Ascending aorta (tissue), 2 donors: ENCODE measurements at places on chromosomes 5 and 9. TPM values are rescaled to one million over a fixed set of nuclear protein-coding genes. Genes with fewer than 3 reads are reported as not detected.

DNA sequence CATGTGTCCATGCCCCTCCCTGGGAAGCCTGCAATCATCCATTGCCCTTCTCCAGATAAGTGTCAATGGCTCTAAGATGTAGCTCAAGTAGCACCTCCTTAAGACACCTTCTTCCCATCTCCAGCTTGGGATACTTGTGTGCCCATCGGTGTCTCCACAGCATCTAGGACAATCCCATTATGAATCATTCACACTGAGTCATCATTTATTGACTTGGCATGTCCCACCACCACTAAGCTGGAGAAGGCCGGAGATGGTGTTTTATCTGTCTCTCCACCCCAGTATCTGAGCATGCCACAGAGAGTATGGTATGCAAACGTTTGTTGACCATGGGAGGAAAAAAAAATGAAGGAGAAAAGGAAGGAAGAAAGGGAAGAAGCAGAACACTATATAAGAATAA lies 342.2 kb downstream of the TRIM32 start:
- H3K4me1 ChIP-seq, result no peaks in the 10 kb centered on the region
- DNase-seq, result no peak
- no peaks in the 10 kb centered on the region for H3K36me3 ChIP-seq
- no peaks in the 10 kb centered on the region for H3K27me3 ChIP-seq
- no peak overlapping the region for H3K27ac ChIP-seq

- peaks cover 3% of the 10 kb centered on the region for H3K4me1 ChIP-seq
- no peak overlapping the region for H3K27ac ChIP-seq
Observed at GRCh38 chr5:136001466-136001981, 27.3 kb upstream of the TGFBI start.

- H3K4me3 ChIP-seq, result no peak overlapping the region
- no peak for DNase-seq
- H3K36me3 ChIP-seq, result no peaks in the 10 kb centered on the region
- H3K27ac ChIP-seq, result no peak overlapping the region
- H3K27me3 ChIP-seq, result no peaks in the 10 kb centered on the region
- H3K4me1 ChIP-seq, result no peaks in the 10 kb centered on the region
Observed at GRCh38 chr9:121662359-121662758, 10.9 kb downstream of the DAB2IP start.

PTGER4 gene
- 48.3 TPM for total RNA-seq

DNA sequence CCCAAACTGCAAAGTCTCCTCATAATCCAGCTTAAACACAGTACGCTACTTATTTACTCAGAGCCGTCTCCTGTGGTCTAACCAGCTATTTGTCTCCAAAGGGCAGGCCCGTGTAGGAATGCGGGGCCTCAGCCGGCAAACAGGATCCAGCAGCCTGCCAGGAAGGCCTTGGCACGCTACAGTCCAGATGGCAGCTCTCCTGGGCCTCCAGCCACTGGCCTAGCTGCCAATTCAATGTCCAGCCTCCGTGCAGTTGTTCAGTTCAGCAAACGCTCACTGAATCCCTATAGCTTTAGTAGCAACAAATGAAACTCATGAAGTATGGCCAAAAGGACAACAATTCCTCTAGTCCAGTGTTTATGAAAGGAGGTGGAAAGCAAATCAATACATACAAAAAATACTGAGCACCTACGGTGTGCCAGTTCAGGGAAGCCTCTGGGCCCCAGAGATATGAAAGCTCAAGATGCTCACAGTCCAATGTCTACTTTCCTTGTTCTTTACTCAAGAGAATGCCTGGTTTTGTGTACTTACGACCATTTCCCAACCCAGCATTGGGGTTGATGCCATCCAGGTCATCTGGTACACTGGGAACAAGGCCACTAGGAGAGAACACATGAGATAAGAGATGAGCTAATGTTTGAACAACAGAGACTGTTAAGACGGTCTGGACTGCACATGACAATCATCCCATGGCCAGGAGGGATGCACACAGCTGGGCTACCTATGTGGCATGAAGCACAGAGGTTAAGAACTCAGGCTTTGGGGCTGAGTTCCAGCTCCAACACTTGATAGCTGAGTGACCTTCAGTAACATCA lies 8.3 kb downstream of the CDK5RAP2 start:
- no peak for DNase-seq
- H3K36me3 ChIP-seq, result peaks cover 33% of the 10 kb centered on the region
- H3K4me3 ChIP-seq, result peak overlapping the region; percentile 13
- no peaks in the 10 kb centered on the region for H3K27me3 ChIP-seq
- peaks cover 7% of the 10 kb centered on the region for H3K4me1 ChIP-seq

GRCh38 chr9:3359778-3360177 lies 166.0 kb downstream of the RFX3 start:
- H3K36me3 ChIP-seq, result no peaks in the 10 kb centered on the region
- DNase-seq, result no peak
- no peaks in the 10 kb centered on the region for H3K27me3 ChIP-seq
- no peaks in the 10 kb centered on the region for H3K4me1 ChIP-seq
- no peak overlapping the region for H3K4me3 ChIP-seq

GRCh38 chr5:144315026-144315425 lies 144.4 kb downstream of the KCTD16 start:
- no peak overlapping the region for H3K4me3 ChIP-seq
- no peaks in the 10 kb centered on the region for H3K4me1 ChIP-seq
- H3K36me3 ChIP-seq, result no peaks in the 10 kb centered on the region
- DNase-seq, result no peak
- no peak overlapping the region for H3K27ac ChIP-seq

LMBRD2 gene
- total RNA-seq, result 24.5 TPM

DMGDH gene
- total RNA-seq, result 0.75 TPM

DNA sequence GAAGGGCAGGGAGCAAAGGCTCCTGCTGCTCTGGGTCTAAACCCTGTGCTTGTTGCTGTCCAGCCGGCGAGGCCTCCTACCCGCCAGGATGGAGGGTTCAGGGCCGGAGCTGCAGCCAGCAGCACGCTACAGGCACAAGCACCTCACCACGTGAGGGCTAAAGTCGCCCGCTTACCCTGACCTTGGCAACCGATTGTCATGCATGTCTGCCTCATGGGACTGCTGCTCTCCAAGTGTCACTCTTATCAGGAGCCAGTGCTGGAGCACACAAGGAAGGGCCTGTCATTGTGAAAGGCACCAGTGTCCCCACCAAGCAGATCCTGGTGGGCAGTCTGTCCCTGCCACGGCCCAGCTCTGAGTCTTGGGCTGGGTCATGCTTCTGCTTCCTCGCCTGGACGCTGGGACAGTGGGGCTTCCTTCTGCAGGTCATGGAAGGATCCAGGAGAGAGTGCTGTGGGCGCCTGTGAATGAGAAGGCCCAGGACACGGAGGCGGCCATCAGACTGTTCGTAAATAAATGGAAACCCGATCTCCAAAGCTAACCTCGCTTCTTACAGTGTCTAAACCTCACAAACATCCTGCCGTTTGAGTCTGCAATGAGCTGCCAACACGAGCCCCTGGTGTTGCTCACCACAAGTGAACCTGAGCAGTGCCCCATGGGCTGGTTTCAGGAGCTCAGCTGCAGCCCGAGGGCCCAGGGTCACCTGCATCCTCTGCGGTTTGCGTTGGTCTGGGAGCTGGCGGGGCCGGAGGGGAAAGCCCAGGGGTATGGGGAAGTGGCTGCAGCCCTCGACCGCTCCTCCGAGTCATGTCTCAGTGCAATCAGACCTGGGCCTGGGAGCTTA lies 58.2 kb upstream of the RXRA start:
- no peak for DNase-seq
- no peaks in the 10 kb centered on the region for H3K4me1 ChIP-seq
- H3K36me3 ChIP-seq, result no peaks in the 10 kb centered on the region
- no peak overlapping the region for H3K27ac ChIP-seq

DNA sequence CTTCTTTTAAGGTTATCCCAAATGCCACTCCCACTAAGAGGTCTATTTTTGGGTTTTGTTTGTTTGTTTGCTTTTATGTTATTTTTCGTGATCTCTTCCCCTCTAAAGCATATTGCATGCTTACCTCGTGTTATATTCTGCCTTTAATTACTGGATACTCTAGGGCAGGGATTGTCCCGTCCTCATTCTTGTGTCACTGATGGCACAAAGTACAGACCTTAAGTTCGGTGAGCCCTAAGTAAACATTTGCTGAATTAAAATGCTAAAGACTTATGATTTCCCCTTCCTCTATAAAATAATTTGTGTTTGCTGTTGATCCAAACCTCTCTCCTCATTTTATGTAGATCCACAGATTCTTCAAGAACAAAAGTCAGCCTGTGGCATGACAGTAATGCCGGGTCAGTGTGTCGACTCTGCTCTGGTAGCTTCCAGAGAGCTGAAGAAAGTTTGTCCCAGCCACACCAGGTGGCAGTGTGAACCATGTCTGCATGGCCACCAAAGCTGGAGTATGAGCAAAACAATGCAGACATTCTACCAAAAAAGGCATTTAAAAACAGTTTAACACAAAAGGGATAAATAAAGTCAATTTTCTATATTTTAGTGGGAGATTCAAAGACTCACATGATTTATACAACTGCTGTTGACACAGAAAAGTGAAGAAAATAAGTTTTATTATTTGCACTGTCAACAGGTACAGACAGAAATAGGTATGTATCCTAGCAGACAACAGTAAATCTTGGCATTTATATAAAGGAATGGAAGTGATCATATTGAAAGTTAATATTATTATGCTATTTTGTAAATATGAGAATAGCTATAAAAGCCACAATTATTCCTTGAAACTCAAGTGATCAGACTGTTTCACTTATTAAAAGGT lies 17.9 kb upstream of the POC5 start:
- no peak for DNase-seq
- H3K4me3 ChIP-seq, result no peak overlapping the region
- H3K27me3 ChIP-seq, result no peaks in the 10 kb centered on the region
- no peaks in the 10 kb centered on the region for H3K4me1 ChIP-seq

DNA sequence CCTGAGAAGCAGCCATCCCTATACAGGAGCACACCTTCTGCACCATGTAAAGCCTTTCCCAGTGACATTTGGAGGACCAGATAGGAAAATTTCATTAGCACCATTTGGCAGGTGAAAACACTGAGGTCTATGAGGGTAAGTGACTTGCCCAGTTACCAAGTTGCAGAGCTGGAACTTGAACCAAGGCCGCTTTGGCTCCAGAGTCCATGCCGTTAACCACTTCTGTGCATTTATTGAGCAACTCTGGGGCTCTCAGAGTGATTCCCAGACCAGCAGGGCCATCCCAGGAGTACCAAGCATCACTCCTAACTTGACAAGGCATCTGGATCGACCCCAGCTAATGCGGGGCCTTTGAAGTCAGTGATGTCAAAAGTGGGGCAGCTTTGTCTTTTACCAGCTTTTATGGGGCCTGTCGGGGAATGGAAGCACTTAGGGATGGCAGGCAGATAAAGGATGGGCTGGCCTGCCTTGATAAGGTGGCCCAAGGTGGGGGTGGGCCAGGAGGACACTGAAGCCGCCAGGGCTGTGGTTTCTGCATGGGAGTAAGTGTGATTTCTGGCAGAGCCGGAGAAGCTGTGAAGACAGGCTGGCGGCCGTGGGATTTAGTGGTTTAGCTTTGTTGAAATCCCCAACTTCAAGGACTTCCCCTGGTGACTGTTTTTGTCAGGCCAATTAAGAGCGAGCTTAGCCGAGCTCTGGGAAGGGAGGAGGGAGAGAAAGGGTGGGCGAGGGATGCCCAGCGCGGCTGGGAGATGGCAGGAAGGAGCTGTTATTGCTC lies 127.3 kb downstream of the MACROH2A1 start:
- H3K27me3 ChIP-seq, result no peaks in the 10 kb centered on the region
- peaks cover 6% of the 10 kb centered on the region for H3K4me1 ChIP-seq
- no peak for DNase-seq
- no peaks in the 10 kb centered on the region for H3K36me3 ChIP-seq
- no peak overlapping the region for H3K27ac ChIP-seq
- no peak overlapping the region for H3K4me3 ChIP-seq

- no peaks in the 10 kb centered on the region for H3K4me1 ChIP-seq
- H3K4me3 ChIP-seq, result no peak overlapping the region
- no peaks in the 10 kb centered on the region for H3K36me3 ChIP-seq
- no peak overlapping the region for H3K27ac ChIP-seq
- no peaks in the 10 kb centered on the region for H3K27me3 ChIP-seq
Observed at GRCh38 chr5:165574100-165574499, 2068.7 kb downstream of the MAT2B start.

DNA sequence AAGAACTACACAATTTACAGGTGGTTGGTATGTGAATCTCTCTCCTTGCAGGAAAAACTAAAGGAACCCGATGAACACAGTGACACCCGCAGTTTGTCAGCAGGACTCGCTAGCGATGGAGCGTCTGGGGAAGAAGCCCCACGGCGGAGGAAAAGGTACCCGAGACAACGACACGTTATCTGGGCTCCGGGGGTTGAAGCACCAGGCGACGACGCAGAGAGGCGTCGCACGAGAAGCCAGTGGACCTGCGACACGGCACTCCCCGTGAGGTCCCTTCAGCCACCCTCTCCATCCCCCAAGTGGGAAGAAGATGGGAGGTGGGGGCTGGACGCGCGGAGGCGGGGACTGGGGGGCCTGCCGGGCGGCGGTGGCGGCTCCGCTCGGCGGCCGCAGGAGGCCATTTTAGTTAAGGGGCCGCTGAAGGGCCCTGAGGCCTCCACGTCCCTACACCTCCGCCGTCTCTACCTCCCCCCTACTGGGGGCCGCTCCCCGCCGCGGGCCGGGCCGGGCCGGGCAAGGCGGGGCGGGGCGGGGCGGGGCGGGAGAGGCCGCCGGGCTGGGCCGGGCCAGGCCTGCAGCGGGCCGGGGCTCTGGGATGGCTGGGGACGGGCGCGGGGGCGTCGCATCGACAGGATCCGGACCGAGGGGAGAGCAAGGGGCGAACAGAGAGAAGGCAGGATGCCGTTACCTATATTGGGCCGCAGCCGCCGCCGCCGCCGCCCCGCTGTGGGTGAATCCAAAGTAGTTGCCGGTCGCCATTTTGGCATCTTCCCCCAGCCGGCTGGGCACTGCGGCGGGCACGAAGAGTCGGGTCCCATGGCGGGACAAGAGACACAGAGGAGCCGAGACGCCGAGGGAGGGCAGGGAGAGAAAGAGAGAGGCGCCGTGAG lies 754 bp downstream of the ZFR start:
- H3K27ac ChIP-seq, result peak overlapping the region; percentile 96
- H3K36me3 ChIP-seq, result no peaks in the 10 kb centered on the region
- no peaks in the 10 kb centered on the region for H3K27me3 ChIP-seq
- peaks cover 22% of the 10 kb centered on the region for H3K4me1 ChIP-seq
- no peak for DNase-seq

- no peaks in the 10 kb centered on the region for H3K36me3 ChIP-seq
- no peak overlapping the region for H3K4me3 ChIP-seq
- no peaks in the 10 kb centered on the region for H3K27me3 ChIP-seq
- DNase-seq, result no peak
- H3K27ac ChIP-seq, result no peak overlapping the region
- no peaks in the 10 kb centered on the region for H3K4me1 ChIP-seq
Observed at GRCh38 chr9:116777116-116777515, 90.0 kb downstream of the TRIM32 start.

FKBP15 gene
- 24.4 TPM for total RNA-seq

ECM2 gene
- 20.1 TPM for total RNA-seq

- H3K36me3 ChIP-seq, result no peaks in the 10 kb centered on the region
- H3K4me1 ChIP-seq, result peaks cover 10% of the 10 kb centered on the region
- peak; percentile 17 for DNase-seq
- H3K4me3 ChIP-seq, result peak overlapping the region; percentile 37
- no peaks in the 10 kb centered on the region for H3K27me3 ChIP-seq
Observed at GRCh38 chr9:129253803-129254381, 75.8 kb upstream of the IER5L start.
